Activated T-cell treated with anti-CD3 and anti-CD28 coated beads, Interleukin-2, amount 50 U/mL, for 72 hours (primary cell): ENCODE measurements at places on chromosomes 4 and X. TPM values are rescaled to one million over a fixed set of nuclear protein-coding genes. Genes with fewer than 3 reads are reported as not detected.

DNA sequence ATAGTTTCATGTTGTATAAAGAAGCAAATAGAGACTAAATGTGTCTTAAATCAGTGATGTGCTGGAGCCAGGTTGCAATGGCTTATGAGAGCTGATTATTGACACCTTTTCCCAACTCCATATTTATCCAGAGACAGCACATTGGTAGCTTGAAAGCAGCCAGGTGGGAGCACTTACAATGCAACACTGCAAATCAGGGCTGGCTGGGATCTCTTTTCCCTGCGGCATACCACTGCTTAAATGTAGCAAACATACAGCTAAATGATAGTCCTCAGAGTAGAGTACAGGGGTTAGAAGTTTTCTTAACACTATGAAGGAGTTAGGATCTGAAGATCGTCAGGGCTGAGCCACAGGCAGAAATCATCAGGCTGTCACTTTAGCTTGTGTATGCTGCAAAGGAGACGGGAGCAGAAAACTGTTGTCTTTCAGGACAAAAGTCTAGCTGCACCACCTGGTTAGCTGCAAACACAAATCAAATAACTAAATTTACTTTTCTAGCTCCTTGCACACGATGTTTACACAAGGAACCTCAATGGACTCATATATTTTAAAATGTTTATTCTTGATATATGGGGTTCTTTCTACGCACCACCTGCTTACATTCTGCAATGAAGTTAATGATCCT, 527.3 kb downstream of the TLL1 start:
- no peak for DNase-seq

GRCh38 chr4:17599826-17600225, 14.6 kb upstream of the MED28 start:
- DNase-seq: no peak

DNA sequence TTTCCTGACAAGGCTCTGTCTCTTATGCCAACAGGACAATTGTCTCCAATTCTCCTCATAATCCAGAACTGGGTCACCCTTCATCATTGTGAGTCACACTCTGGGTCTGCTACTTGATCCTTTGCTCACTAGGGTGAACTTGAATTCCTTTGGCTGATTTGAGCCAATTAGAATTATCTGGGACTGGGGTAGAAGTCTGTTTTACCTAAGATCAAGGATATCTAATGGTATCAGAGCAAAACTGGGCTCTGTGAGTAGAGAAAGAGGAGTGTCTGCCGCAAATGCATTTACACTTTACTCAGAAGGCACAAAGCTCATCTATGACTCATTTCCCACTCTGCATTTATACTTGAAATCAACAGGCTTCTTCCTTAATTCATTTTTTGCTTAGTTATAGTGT, 72.6 kb downstream of the PITX2 start:
- no peak for DNase-seq

DNA sequence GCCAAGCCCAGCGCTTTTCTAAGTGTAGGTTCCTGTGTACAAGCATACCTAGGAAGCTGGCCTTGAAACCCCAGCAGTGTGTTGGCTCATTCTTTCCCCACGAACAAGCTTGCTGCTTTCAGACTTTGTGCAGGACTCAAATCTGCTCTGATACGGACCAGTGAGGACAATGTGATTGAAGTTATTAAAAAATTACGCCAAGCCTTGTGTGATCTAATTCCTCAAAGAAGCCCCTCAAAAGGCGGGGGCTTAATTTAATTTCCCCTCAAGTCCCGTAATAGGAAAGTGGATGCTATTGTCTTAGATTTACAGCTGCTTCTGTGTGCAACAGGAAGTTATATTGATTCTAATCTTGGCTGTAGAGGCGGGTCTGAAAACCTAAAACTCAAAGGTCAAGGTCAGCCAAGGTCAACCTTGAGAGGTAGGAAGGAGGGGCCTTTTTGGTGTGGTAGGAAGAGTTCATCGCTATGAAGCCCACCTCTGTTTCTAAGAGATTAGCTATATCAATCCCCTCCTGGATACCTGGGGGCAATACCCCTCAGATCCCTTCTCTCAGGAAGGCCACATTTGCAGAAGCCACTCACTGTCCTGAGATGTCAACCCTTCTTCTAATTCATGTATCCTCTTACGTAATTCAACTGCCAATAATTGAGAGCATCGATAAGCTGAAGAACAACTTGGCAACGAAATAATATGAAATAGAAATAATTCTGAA, 45.1 kb downstream of the TBC1D9 start:
- DNase-seq: no peak

- DNase-seq: no peak
Measured at GRCh38 chrX:78283511-78283910, 43.9 kb downstream of the CYSLTR1 start.

- no peak for DNase-seq
Measured at GRCh38 chr4:166252487-166253402, 379.7 kb downstream of the TLL1 start.

DNA sequence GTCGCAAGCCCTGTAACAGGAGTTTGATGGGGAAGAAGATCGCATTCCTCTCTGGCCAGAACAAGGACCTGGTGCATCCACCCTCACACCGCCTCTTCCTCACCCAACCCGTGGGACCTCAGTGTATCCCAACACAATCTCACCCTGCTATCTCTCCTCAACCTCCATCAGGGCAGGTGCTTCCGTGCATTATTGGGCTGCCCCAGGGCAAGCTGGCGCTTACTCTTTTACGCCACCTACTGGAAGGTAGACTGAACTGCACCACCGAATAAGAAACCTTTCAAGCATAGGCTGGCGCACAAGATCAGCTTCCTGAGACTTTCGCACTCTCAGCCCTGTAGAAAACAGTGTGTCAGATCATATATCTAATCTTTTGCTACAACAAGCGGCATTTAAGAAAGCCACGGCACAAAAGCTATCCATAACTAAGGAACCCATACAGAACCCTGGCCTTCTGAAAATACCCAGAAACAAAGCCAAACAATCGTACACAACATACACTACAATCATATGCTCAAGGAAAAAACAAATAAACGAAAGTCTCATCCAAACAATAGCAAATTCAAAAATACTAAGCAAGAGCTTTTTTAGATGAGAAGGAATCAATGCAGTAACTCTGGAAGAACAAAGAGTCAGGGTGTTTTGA, 209.3 kb downstream of the UGT8 start:
- peak; percentile 16 for DNase-seq

DNA sequence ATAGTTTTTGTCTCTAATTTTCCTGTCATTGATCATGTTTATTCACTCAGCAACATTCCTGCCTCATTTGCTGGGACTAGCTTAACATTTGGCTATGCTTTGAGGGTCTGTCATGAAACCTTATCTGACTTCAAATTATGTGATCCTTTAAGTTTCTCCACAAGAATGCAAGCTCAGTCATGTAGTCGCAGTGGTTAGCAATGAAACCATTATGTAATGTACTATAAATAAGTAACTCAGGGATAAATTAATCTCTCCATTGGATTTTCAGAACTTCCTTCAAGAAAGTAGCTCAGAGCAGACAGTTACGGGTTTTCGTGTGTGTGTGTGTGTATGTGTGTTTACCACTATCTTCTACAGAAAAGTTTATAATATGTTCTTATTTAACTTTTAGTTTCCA, 993.6 kb downstream of the ADGRL3 start:
- no peak for DNase-seq

GRCh38 chrX:36978886-36979285, 29.3 kb upstream of the FAM47C start:
- no peak for DNase-seq

DNA sequence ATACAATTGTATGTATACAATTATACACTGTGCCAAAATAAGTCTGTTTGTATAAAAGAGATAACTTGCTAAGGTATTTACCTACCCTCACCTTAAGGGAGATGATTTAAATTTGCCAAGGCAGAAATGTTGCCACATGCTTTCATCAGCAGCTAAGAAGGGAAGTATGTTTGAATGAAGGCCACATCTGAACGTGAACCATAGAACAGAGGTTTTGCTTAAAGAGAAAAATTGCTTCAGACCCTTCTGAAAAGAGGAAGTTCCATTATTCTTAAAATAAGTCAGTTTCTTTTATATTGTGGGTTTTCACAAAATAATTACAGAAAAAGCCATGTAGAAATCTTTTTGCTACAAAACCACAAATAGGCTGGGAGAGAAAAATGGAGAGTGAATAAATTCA, 621.5 kb upstream of the HTR2C start:
- no peak for DNase-seq

GRCh38 chr4:10192331-10192730, 75.7 kb upstream of the WDR1 start:
- no peak for DNase-seq

DNA sequence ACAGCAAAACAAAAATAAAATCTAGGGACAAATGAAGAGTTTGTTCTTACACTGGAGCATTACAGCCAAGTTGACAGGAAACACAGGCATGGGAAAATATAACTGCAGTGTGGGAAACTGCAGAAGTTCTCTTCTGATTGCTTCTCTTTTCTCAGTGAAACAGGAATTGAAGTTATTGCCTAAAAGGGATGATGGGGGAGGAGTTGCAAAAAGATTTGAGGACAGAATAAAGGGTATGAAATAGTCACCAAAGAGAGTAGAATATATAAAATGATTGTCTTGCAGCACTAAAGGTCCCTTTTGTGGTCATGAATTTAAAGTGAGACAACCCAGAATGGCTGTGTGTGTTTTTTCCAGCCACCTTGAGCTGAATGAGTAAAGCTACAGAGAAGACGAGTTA, 103.7 kb downstream of the JADE1 start:
- DNase-seq: no peak

DNA sequence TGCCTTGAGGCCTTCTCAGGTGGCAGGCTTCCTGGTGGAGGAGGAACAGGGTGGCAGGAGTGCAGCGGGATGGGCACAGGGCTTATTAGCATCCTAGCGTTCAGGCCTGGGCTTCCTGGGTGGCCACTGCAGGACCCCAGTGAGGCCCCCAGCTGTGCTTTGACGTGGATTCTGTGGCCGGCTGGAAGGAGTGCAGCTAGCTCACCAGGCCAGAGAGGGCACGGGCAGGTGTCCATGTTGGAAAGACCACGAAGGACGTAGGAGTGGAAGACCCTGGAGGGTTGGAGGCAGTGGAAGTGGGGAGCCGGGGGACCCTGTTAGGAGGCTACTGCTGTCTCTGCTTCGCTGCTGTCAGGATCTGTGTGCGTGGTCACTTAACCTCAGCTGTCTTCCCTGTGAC, 13.3 kb upstream of the TADA2B start:
- no peak for DNase-seq

- DNase-seq: no peak
Measured at GRCh38 chr4:26529479-26529878, 39.2 kb upstream of the CCKAR start.

GRCh38 chr4:53640576-53641453, 49.5 kb upstream of the LNX1 start:
- no peak for DNase-seq

- DNase-seq: no peak
Measured at GRCh38 chr4:139809757-139810140, 144.1 kb downstream of the MGST2 start.

DNA sequence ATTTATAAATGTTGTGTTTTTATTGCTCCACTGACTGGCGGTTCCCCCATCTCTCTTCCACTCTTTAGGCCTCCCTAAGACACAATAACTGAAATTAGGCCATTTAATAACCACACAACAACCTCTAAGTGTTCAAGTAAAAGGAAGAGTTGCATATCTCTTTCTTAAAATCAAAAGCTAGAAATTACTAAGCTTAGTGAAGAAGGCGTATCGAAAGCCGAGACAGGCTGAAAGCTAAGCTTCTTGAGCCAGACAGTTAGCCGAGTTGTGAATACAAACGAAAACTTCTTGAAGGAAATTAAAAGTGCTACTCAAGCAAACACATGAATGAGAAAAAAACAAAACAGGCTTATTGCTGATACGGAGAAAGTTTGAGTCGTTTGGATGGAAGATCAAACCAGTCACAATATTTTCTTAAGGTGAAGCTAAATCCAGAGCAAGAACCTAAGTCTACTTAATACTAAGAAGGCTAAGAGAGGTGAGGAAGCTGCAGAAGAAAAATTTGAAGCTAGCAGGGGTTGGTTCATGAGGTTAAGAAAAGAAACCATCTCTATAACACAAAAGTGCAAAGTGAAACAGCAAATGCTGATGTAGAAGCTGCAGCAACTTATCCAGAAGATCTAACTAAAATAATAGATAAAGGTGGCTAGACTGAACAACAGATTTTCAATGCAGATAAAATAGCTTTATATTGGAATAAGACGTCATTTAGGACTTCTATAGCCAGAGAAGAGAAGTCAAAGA, 194.0 kb upstream of the TTC29 start:
- no peak for DNase-seq

GRCh38 chr4:181860157-181860556, 383.0 kb upstream of the TENM3 start:
- DNase-seq: no peak

DNA sequence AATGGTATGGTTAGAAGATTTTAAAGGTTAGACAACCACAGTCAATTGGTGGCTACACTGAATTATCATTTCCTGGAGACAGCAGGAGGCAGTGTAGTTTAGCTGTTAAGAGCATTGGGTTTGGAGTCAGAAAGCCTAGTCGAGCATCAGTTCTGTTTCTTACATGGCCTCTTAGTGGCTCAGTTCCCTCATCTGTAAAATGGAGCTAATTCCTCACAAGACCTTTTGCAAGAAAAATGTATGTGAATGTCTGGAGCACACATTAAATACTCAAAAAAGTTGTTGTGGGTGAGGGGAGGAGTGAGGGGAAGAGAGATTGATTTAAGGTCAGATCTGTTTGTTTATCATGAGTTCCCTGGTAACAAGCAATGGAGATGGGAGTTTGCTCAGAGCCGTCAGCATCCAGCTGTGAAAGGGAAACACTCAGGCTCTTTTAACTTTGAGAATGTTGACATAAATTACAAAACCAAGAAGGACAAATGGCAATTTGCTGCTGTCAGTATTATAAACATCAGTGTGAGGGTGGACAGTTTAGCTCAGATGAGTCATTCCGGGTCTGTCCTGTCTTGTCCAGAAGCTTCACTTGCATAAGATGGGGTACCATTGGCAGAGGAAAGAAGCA, 98.2 kb upstream of the PGRMC2 start:
- DNase-seq: no peak

The ODAPH gene
- total RNA-seq: not detected

The PLA2G12A gene
- 19.5 TPM for total RNA-seq

The CLIC2 gene
- total RNA-seq: 4.7 TPM

The ASB9 gene
- 0.41 TPM for total RNA-seq

The MED12 gene
- 48.6 TPM for total RNA-seq

The PDE6B gene
- total RNA-seq: 18.9 TPM

The MAP9 gene
- 8.0 TPM for total RNA-seq
